ENCODE measurements at places on chromosomes 5 and 9. TPM values are rescaled to one million over a fixed set of nuclear protein-coding genes. Genes with fewer than 3 reads are reported as not detected.

Gene PIP5K1B
- total RNA-seq = 0.13 TPM

Gene STXBP1
- total RNA-seq = 7.7 TPM

Gene GDF9
- total RNA-seq = 0.38 TPM

Gene CCDC69
- 0.98 TPM for total RNA-seq

All from mesangial cell (primary cell).